ENCODE measurements at places on chromosomes 5 and 9.

DNA sequence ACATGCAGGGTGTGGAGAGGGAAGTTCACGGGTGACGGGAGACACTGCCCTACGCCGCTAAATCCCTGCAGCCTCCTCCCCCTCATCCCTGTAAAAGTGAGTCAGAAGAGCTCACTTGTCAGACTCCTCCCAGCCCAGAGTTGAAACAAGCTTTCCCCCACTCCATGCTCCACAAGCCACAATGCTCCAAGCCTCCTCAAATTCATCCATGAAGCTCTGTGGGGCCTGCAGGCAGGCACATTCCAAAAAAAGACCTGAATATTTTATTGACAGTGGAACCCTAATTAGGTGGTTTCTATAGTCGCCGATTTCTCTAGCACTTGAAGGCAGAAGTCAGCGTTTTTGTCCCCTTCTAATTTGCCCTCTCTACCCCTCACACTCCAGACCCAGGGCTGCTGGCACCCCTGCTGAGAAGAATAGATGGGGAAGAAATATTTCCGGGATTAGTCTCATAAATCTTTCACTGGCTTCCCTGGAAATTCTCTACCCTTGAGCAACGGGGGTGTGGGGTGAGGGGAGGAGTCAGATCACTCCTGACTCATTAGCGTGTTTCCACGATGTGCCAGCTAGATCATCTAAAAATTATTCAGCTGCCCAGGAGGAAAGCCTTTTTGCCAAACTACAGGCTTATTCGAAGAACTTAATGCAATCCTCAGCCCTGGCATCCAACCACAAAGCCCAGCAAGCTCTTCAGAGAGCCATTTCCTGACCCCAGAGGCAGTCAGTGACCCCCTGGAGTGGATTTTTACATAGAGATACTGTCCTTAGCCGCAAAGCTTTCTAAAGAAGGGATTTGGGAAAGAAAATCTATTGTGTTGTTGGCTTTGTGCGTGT is 97.1 kb downstream of the ENC1 start:
- H3K27me3 ChIP-seq, result peaks cover 13% of the 10 kb centered on the region
- no peaks in the 10 kb centered on the region for H3K4me1 ChIP-seq
- H3K36me3 ChIP-seq, result no peaks in the 10 kb centered on the region
- H3K27ac ChIP-seq, result no peak overlapping the region
- no peak for DNase-seq

- DNase-seq, result no peak
- no peaks in the 10 kb centered on the region for H3K36me3 ChIP-seq
- no peak overlapping the region for H3K27ac ChIP-seq
- H3K27me3 ChIP-seq, result no peaks in the 10 kb centered on the region
These were observed 157.5 kb downstream of the MACROH2A1 start for GRCh38 chr5:135241536-135241935.

DNA sequence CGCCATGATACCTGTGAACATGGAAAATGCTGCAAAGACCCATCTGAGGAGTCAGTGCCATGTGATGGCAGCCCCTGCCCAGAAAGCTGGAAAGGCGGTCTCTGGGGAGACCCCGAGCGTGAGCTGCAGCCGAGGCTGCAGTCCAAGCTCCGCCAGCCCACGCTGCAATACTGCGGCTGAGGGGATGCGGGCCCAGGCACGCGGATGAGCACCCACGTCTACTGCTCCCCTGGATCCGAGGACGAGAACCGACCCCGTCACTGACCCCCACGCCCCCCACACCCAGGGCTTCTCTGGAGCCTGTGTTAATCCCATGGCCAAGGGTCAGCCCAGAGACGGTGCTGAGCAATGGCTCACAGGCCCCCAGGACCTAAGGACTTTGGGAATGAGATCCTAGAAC is 32.4 kb downstream of the SLC12A7 start:
- peaks cover 4% of the 10 kb centered on the region for H3K36me3 ChIP-seq
- no peak overlapping the region for H3K4me3 ChIP-seq
- H3K27ac ChIP-seq, result no peak overlapping the region
- H3K27me3 ChIP-seq, result no peaks in the 10 kb centered on the region

DNA sequence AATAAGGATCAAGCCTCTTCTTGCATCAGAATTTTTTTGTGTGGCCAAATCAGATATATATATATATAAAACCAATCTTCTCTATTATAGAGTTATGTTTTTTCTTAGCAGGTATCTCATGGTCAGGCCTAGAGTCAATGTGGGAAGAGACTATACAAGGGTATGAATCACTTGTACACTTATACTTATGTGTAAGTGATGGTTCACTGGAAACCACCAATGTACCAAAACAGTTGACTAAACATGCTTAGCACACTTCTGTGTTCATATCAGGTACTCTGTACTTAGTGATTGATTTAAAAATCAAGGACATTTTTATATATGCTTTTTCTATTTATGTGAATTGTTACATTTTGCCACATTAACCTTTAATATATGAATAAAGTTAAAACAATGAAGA is 92.6 kb downstream of the CWC27 start:
- H3K4me3 ChIP-seq, result no peak overlapping the region
- H3K4me1 ChIP-seq, result no peaks in the 10 kb centered on the region
- no peaks in the 10 kb centered on the region for H3K36me3 ChIP-seq
- H3K27ac ChIP-seq, result no peak overlapping the region

DNA sequence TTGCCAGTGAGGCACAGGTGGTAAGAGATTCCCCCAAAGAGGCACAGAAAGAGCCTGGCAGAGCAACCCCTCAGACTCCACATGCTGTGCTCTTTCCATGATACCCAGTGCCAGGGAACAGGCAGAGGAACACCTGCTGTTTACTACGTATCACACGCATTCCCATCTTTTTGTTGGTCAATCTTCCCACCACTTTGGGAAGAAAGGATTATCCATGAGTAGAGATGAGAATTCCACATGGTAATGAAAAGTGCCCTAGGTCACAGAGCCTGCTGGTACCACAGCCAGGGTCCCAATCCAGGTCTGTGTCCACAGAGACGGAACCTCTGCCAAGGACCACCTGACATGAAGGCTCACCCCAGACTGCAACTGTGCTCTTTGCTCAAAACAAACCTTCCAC is 86.6 kb downstream of the LHFPL2 start:
- no peaks in the 10 kb centered on the region for H3K36me3 ChIP-seq
- no peaks in the 10 kb centered on the region for H3K4me1 ChIP-seq
- H3K27me3 ChIP-seq, result no peaks in the 10 kb centered on the region
- H3K4me3 ChIP-seq, result no peak overlapping the region
- no peak for DNase-seq
- no peak overlapping the region for H3K27ac ChIP-seq

GRCh38 chr9:91180930-91181268 is 180.8 kb downstream of the AUH start:
- H3K36me3 ChIP-seq, result no peaks in the 10 kb centered on the region
- peaks cover 25% of the 10 kb centered on the region for H3K4me1 ChIP-seq
- no peak overlapping the region for H3K27ac ChIP-seq

DNA sequence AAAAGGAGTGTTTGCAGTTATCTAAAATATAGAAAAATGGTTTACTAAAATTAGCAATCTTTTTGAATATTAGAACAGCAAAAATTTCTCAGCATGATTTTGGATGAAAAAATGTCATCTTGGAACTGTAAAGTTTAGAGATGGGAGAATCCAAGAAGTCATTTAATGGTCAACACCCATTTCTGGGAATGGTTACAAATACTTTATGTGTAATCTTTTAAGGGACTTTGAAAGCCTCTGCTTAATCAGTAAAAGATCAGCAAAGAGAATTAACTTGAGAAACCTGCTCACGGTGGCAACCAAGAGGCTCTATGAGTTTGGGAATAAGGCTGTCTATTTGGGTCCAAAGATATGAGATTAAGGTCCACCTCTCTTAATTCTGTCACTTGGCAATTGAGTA is 13.0 kb downstream of the C1QTNF3 start:
- no peak overlapping the region for H3K27ac ChIP-seq
- no peak for DNase-seq
- no peaks in the 10 kb centered on the region for H3K36me3 ChIP-seq
- no peaks in the 10 kb centered on the region for H3K27me3 ChIP-seq

GRCh38 chr5:103295871-103296270 is 37.3 kb downstream of the MACIR start:
- no peak overlapping the region for H3K4me3 ChIP-seq
- DNase-seq, result no peak
- no peaks in the 10 kb centered on the region for H3K4me1 ChIP-seq
- no peaks in the 10 kb centered on the region for H3K36me3 ChIP-seq
- H3K27me3 ChIP-seq, result no peaks in the 10 kb centered on the region

GRCh38 chr5:64164166-64164565 is 1.5 kb upstream of the RNF180 start:
- no peak overlapping the region for H3K27ac ChIP-seq
- peaks cover 12% of the 10 kb centered on the region for H3K27me3 ChIP-seq
- no peak for DNase-seq
- H3K36me3 ChIP-seq, result no peaks in the 10 kb centered on the region

DNA sequence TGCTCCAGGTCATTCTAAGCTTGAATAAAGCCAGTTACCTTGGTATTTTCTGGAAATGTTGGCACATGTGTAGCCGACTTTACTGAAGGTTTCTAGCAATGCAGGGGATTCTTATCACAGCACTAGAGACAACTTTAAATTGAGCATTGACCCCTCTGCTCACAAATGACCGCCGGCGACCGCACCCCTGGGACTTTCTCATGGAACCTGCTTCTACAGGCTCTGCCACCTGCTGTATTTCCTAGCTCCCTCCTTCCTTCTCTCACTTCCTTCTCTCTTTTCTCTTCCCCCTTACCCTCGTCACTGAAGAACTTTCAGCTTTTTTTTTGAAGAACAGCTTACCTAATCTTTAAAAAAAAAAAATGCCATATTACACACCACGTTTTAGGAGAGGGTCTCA is 30.9 kb upstream of the DAB2 start:
- no peak overlapping the region for H3K27ac ChIP-seq
- DNase-seq, result no peak
- H3K36me3 ChIP-seq, result no peaks in the 10 kb centered on the region
- H3K27me3 ChIP-seq, result no peaks in the 10 kb centered on the region
- H3K4me3 ChIP-seq, result no peak overlapping the region
- H3K4me1 ChIP-seq, result no peaks in the 10 kb centered on the region

DNA sequence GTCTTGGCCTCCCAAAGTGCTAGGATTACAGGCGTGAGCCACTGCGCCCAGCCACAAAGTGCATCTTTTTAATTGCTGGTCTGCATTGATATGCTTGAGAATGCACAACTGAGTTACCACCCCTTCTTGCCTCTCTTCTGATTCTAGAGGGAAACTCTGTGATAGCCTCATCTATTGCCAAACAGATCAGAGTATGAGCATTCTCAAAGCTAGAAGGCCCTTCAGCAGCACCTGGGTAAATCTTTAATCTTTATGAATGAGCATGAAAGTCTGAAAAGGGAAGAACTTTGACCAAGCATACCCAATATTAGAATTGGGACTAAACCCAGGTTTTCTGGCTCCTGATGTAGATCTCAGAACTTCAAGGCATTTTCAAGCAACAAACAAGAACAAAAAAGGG is 298.3 kb upstream of the TNC start:
- no peak overlapping the region for H3K27ac ChIP-seq
- H3K4me1 ChIP-seq, result no peaks in the 10 kb centered on the region
- H3K27me3 ChIP-seq, result no peaks in the 10 kb centered on the region
- H3K4me3 ChIP-seq, result no peak overlapping the region

DNA sequence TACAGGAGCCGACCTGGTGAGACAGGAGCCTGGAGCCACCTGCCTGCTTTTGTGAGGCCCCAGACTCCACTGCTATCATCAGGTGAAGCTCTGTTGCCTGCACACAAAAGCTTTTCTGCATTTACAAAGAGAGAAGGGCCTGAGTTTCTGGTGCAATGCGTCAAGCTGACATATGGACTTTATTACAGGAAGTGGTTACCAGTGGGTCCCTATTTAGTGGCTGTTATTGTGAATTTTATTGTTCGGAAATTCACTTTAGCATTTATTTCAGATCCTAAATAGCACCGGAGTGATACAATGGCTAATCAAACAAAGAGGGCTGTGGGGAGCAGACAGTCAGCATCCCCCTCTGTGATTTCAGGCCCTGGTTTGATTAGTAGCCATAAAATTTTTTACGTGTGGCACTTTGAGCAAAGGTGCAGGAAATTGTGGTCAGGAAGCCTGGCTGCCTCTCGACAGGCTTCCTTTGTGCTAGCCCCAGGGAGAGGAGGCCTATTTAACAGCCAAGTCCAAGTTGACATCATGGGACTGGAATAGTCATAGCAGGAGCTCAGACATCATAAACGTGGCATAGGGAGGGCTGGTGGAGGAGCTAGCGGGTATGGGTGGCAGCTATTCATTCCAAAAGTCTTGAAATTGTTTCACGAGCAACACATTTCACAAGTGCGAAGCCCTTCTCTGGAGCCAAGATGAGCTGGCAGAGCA is 8.4 kb downstream of the TGFBI start:
- DNase-seq, result no peak
- no peaks in the 10 kb centered on the region for H3K27me3 ChIP-seq
- H3K36me3 ChIP-seq, result no peaks in the 10 kb centered on the region
- H3K4me3 ChIP-seq, result peak overlapping the region; percentile 0
- peaks cover 6% of the 10 kb centered on the region for H3K4me1 ChIP-seq

DNA sequence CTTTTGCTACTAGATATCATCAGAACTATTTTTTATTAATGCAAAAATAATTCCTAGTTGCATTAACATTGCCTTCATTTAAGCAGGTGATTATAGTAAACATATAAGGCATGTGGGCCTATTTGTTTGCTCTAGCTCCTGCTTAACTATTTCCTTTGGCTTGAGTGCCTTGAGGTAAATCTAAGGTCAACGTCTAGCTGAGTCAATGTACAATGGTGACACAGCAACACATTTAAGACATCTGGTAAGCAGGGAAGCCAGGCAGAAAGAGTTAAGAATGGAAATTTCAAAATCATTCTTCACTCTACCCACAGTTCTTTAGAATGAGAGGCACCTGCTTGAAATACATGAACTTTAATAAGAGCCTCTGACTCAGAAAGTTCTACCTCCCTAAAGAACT is 111.9 kb upstream of the FST start:
- no peaks in the 10 kb centered on the region for H3K27me3 ChIP-seq
- no peak overlapping the region for H3K4me3 ChIP-seq
- H3K36me3 ChIP-seq, result no peaks in the 10 kb centered on the region
- no peaks in the 10 kb centered on the region for H3K4me1 ChIP-seq
- H3K27ac ChIP-seq, result no peak overlapping the region
- no peak for DNase-seq

DNA sequence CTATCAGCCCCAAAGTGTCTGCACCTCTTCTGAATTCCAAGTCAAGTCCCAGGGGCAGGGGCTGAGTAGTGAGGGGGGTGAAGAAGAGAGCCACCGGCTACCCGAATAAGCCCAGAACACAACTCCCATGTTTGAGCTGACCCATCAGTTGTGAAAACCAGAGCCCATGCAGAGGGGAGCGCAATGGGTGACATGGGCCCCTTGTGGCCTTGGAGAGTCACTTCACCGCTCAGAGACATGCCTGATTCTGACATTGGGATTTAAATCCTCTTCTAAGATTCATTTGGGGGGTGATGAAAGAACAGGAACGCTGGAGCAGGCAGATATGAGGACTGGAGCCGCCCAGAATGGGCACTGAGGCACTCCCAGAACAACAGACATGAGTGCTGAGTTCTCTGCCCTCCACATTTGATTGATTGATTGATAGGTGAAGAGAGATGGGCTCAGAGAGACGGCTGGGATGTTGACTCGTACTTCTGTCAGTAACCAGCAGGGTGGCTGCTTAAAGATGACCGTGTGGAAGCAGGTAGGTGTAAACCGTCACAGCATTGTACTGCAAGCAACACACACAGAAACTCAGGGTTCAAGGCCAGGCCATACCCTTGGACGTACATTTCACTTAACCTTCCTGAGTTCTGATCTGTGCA is 74.3 kb downstream of the GPR21 start:
- H3K27me3 ChIP-seq, result no peaks in the 10 kb centered on the region
- H3K36me3 ChIP-seq, result peaks cover 18% of the 10 kb centered on the region

GRCh38 chr5:160692271-160692670 is 159.7 kb downstream of the ATP10B start:
- no peak overlapping the region for H3K4me3 ChIP-seq
- no peak for DNase-seq
- no peaks in the 10 kb centered on the region for H3K27me3 ChIP-seq
- no peak overlapping the region for H3K27ac ChIP-seq
- no peaks in the 10 kb centered on the region for H3K4me1 ChIP-seq
- H3K36me3 ChIP-seq, result no peaks in the 10 kb centered on the region

- no peak for DNase-seq
- H3K27me3 ChIP-seq, result no peaks in the 10 kb centered on the region
These were observed 492.7 kb downstream of the RASEF start for GRCh38 chr9:82570226-82570625.

Data from T-cell (primary cell).